ENCODE measurements at places on chromosomes 7 and 10.
A peak's percentile ranks its signal among the peaks of the same experiment; 100 is the strongest.

DNA sequence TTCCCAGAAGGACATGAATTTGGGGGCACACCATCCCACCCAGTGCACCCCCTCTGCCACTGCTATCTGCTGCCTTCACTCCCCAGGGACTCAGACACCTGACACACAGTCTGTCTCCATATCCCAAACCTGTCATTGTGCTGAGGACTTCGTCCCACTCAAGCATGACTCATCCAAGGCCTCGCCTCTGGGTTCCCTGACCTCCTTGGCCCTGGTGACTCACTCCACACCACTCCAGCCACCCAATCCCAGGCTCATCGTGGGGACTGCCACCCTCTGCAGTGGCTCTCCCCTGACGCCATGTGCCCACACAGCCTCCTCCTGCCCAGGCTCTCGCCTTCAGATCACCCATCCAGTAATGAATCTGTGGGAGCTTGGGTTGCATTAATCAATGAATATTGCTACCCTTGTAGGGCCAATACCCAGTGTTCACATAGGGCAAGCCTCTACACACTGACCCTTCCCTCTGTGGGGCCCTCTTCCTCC, 6.6 kb upstream of the INSIG1 start:
- DNase-seq = no peak

DNA sequence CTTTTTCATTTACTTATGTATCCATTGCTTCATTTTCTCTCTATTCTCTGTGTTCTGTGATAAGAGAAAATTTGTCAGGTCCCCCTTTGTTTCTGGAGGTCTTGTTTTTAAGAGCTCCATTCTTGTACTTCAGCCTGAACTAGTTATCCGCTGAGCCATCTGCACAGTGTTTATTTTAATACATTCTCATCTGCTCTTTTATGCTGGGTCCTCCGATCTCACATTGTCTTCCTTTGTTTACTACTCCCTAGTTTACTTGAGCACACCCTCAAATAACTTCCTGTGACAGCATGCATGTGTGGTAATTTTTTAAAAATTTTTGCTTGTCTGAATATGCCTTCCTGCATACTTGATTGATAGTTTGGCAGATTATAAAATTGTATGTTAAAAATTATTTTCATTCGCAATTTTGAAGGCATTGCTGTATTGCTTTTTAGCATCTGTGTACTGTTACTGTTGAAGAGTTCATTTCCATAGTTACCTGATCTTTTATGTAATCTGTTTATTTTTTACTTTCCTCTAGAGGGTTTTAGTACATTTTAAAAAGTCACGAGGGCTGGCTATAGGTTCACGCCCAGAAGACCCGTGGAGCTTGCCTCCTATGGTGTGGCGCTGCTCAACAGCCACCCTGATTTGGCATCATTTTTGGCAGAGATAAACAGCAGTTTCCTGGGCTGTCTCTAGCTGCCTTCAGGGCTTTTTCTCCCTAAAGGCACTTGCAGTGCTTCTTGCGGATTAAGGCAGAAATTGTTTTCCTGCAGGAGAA, 31.9 kb downstream of the RSBN1L start:
- DNase-seq = no peak

DNA sequence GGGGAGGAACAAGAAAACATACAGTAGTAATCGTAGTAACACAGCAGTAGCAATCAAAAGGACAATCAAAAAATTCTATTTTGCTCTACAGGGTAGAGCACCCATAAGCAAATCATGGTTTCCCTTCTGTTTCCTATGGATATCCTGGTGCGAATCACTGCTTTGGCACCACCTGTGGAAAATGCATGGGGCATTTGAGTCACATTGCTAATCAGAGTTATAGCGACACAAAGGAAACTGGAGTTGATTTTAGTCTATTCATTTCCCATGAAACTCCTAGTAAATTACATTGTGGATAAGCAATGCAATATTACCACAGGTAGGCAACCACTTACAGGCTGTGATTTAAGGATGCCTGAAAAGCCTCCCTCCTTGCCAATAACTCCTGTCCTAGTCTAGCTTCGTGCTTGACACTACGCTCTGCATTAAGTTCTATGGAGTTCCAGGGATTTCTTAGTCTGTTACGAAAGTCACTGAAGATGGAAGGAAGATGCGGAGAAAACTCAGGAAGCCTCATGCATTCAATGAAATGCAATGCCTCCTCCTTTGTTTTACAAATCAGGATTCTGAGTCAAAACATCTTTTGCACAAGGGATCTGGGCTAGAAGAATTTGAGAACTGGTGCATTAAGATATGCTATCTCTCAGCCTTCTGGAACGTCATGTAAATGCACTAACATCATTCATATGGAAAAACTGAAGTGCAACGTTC, 188.4 kb downstream of the DGKI start:
- DNase-seq = no peak

GRCh38 chr7:50940621-50941020, 157.9 kb upstream of the GRB10 start:
- DNase-seq = no peak

DNA sequence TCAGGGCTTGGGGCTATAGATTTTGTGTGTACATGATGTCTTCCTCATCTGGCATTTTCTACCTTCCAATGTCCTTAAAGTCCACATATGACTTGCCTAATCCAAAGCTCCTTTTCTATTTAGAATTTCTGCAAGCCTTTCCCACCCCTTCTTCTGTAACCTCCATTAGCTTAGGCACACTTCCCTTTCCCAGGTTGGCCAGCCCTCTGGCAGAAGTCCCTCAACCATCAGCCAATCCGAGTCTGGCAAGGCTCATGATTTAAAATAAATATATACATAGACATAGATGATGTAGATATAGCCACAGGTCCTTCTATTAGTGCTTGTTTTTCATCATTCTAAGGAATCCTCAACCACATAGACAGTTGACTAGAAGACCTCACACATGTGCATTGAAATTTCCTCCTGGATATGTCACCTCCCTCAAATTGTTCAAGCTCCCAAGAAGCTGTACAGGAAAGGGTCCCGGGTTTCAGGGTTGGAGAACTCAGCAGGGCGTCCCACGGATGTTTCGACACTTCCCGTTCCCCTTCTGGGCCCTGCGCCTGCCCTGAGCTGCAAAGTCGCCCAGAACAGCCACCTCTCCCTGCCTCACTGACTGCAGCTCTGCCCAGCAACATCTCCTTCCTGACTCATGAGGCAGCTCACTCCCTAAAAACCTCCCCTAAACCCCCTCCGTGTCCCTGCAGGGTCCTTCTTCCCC, 20.4 kb upstream of the PIK3AP1 start:
- peak; percentile 31 for DNase-seq

DNA sequence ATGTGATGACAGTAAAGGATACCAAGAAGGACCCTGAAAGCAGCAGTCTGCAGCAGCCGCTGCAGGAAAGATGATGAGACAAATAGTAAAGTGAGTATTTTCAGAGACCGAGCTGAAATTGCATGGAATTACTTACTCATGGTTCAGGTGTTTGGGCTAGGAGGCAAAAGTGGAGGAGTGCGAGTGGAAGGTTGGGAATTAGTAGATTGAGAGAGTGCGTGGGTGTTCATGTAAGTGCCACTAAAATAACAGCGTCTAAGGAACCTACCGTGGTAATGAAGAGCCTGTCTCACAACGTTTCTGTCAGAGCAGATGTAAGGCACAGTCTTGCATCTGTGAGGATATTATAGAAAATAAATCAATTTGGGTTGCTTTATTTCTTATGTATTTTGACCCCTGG, 48.3 kb upstream of the FMC1 start:
- DNase-seq = no peak

- DNase-seq = no peak
These were observed 485.8 kb downstream of the PLXNA4 start for GRCh38 chr7:132090444-132090843.

DNA sequence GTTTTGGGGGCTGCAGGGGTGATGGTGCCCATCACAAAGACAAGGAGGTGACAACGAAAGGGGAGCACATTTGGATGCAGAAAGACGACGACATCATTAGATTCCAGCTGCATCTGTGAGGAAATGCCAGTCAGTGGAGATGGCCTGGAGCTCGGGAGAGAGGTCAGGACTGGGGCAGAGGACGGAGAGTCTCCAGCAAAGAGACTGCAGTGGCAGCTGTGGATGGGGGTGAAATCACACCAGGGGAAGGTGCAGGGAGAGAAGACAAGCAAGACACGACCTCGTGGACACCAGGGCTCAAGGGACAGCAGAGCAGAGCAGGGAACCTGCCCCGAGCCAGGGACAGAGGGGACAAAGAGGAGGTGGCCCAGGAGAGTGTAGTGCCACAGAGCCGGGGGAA, 203.4 kb downstream of the PRPF18 start:
- no peak for DNase-seq

- no peak for DNase-seq
These were observed 75.5 kb downstream of the HIPK2 start for GRCh38 chr7:139702313-139702731.

Measured in left hindlimb (tissue), 1 donor.